Activated T-cell treated with anti-CD3 and anti-CD28 coated beads for 48 hours (primary cell): ENCODE measurements at places on chromosomes 5 and 9.

- no peak for DNase-seq
These were observed 845.9 kb downstream of the CDH9 start for GRCh38 chr5:26192486-26192885.

- DNase-seq: peak; percentile 69
These were observed 22.2 kb upstream of the JADE2 start for GRCh38 chr5:134503088-134503936.

DNA sequence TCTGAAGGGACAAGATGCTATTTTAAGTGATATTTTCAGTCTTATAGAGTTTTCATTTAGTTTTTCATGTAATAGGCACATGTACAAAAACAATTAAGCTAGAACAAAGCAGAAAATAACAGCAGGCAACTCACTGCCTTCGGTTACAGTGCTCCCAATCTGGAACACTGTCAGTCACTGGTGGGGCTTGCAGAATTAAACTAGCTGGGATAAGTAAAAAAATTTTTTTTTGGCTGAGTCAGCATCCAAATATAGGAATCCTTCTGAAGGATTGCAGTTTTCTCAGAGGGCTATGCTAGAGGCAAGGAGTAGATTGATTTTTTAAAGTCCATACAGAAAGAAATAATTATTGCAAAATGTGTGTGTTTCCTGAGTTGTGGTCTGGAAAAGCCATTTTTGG is 250.2 kb upstream of the RFX3 start:
- no peak for DNase-seq

GRCh38 chr9:38183994-38184568 is 115.1 kb upstream of the SHB start:
- DNase-seq: no peak

GRCh38 chr9:93225417-93225816 is 41.5 kb downstream of the WNK2 start:
- DNase-seq: no peak

DNA sequence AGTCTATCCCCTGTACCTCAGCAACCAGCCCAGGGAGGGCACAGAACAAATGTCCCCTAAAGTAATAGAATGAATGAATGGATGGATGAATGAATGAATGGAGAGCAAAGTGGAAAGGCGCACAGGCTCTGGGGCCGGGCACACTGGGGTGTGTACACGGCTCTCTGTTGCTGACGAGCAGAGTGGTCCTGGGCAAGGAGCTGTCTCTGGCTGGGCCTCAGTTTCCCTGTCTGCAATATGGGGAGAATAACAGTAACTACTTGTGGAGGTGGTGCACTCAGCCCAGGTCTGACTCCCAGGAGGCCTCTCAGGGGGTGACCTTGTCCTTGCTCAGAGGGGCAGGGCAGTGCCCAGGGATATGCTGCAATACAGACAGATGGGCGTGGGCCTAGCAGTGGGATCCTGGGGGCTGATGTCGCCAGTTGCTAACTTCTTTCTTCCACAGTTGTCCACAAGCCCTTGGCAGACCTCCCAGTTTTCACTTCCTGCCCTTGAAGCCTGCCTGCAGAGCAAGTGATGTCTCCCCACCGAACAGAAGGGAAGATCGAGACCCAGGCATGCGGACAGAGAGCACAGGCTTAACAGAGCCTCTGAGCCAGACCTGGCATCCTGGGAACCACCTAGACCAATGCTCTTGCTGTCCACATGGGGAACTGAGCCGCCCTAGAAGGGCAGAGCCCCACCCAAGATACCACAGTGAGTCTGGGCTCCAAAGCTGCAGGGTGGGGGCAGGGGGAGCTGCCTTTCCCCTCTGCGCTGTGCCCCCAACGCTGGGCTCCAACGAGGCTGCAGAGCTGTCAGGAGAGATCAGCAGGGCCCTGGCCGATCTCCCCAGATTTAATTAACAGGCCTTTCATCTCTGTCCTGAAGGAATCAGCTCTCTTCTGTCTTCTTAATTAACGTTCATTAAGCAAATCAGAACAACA is 13.6 kb upstream of the LAMC3 start:
- DNase-seq: no peak

GRCh38 chr5:128062172-128062746 is 21.3 kb upstream of the SLC12A2 start:
- no peak for DNase-seq

- DNase-seq: no peak
These were observed 180.5 kb downstream of the CEMIP2 start for GRCh38 chr9:71587576-71588362.

DNA sequence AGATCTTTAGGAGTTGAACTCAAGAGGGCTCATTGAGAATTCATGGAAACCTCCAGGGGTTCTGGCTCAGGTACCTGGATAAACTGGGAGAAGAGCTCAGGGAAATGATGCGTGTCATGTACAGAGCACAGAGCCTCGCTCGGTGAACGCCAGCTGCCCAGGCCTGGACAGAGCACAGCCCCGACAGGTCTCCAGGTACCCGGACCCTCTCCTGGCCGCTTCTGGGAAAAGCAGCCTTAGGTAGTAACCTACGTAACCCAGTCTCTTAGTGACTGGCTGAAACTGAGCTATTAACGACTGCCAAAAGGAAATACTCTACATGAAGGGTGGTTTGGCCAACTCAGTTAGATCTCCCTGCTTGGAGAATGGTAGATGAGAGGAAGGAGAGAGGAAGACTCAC is 157.4 kb downstream of the TTLL11 start:
- no peak for DNase-seq

GRCh38 chr9:132169672-132170392 is 8.0 kb downstream of the NTNG2 start:
- DNase-seq: peak; percentile 54

DNA sequence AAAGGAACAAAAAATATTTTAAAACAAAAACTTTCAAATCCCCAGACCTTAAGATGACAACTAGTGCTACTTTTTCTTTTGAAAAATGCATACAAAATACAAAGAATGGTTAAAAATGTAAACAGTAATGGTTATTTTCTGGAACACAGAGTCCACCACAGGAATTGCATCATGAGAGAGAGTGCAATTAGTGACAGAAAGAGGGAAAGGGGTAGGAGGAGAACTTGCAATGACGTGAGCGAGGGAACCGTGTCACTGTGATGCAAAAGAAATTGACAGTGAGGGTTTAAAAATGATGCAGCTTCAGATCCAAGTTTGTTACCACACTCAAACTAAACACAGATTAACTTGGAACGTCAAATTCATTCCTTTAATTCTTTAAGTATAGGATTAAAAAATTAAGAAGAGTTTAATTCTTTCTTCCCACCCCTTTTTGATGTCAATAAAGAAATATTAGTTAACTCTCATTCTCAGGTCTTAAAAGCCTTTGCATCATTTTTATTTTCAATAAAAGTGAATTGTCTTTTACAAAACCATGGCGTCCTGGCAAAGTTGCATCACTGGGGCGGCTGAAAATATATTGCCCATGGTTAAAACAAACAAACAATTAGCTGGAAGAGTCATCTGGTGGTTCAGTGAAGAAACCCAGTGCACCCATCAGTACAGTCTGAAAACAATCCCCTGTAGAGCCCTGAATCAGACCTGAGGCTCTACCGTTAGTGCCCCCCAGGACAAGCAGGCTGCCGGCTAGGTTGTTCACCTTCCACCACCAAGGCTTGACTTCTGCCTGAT is 39.5 kb downstream of the MACROH2A1 start:
- DNase-seq: no peak

DNA sequence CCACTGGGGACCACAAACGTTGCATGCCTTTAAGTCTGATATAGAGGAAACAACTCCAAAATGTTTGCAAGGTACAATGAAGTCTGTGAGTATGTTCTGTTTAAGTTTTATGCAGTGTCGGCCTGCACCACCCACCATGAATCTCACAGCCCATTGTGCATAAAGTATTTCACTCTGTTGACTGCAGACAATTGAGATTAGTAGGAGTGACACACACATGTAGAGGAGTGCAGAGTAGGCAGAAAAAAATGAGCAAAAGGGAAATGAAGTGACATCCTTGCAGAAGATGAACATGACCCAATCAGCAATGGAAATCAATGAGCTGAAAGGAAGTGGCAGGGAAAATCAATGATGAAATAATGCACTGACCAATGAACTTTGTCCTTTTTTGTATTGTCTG is 315.6 kb upstream of the PTPRD start:
- no peak for DNase-seq

DNA sequence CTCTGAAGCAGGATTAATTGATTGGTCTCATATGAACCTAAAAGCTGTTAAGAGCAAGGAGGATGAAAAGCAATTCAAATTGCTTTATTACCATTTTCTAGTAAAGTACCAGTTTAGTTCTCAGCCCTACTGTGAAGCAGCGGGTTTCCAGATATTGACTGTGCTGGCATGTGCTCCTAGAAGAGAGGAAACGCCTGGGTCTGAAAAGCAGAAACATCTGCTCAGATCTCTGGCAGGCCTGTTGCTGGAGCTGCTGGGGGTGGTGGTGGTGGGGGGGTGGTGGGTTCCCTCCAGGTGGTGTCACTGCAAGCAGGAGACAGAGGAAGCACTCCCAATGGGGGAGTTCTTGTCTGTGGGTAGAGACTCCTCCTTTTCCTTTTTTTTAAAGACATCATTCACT is 105.5 kb upstream of the ZNF462 start:
- DNase-seq: no peak

- no peak for DNase-seq
These were observed 132.5 kb downstream of the MVB12B start for GRCh38 chr9:126459126-126459525.

- no peak for DNase-seq
These were observed 507.2 kb upstream of the MPDZ start for GRCh38 chr9:13786711-13787110.

- DNase-seq: no peak
These were observed 184.8 kb upstream of the RASEF start for GRCh38 chr9:83247732-83248131.

GRCh38 chr5:80181618-80182211 is 74.1 kb downstream of the SERINC5 start:
- DNase-seq: no peak

GRCh38 chr5:18010053-18010452 is 375.8 kb downstream of the TAF11L14 start:
- no peak for DNase-seq

DNA sequence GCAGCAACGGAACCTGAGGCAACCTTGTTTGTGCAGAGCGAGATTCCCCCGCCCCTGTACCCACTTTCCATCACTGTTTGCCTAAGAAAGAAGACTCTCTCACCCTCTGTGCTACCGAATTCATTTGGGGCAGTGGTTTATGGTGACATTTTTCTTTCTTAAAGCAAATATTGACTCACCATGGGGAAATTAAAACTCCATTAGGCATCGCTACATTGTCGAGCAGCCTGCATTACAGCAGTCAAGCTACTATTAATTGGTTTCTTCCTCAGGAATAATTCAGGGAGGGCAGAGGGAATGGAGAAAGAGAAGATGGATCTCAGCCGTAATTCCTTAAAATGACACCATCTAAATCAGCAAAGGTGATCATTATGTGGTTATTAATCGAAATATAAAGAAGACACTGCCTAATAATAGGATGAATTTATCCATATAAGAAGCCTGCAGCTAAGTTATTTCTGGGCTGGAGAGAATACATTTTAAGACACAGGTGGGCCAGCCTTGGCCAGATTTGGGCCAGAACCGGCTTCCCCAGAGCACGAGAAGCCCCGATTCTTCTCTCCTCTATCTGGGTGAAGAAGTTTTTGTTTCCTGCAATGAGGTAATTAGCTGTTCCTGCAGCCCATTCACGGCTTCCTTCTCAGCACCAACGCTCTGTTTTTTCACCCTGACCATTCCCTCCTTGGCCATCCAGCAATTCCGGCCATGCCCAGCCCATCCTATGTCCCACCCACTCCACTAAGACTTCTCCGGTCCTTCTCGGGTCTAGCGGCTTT is 16.8 kb downstream of the CFAP77 start:
- no peak for DNase-seq

DNA sequence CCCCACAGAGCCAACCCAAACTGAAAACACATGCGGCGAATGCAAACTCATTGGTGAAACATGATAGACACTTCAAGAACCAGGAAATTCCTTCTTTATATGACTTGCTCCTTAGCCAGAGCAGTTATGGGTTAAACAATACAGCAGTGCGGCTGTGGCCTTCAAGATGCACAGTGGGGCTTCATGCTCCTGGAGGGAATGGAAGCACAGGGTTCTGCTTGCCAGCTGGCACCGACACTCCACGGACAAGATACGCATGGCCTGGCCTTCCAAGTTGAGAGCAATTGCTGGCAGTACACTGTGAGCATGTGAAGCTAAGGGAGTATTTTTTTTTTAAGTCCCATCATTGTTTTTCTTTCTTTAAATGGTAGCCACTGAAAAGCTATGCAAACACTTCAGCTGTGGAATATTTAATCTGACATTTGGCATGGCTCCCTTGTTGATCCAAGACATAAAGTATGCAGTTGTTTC is 451.6 kb upstream of the CD180 start:
- no peak for DNase-seq

DNA sequence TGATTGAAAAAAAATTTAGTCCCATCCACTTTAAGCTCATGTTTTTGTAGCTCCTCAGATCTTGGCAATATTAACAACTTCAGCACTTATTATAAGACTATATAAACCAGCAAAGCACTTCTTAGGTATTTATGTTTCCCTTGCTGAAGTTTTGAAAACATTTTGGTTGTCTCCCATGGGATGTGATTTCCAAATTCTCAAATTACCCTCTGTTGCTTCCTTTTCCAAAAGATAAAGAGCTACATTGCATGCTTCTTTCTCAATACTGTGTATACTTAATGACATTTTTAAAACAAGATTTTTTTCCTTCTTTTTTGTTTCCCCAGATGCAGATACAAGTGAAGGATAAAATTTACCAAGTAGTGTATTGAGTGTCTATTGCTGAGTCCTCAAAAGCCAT is 567.1 kb downstream of the CSNK1G3 start:
- no peak for DNase-seq

DNA sequence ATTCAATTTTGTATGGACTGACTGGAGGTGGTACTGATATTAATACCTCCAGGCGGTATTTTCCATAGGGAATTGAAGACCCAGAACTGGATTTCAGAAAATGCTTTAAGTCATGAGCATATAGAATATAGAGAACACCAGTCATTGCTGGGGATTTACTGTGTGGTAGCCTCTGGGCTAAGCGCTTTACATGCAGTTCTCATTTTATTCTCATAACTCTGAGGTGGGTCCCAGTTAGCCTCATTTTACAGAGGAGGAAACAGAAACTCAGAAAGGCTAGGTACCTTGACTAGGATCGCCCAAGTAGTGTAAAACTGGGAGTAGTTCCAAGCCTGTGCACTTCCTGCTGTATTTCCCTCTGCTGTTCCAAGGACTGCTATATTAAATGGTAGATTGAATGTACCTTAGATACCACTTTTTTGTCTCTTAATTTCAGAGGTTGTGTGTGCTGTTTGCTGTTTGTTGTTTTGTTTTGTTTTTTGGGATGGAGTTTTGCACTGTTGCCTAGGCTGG is 13.8 kb downstream of the SLC44A1 start:
- no peak for DNase-seq

GRCh38 chr5:132850066-132850465 is 16.2 kb downstream of the GDF9 start:
- DNase-seq: no peak

DNA sequence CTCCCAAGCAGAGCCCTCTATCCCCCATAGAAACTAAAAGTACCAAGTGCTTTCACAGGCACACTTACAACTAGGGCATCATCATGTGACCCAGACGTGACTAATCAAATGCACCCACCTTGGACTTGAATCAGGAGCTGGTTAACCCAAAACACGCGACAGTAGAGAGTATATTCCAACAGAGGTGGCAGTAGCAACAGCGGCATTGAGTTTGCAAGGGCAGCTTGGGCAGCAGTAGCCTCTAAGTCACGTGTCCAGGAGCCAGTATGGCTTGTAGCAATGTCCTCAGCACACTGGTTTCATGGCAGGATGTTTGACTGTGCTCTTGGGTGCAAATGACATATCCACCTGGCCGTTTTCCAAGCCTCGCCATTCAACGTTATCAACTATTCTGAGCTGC is 73.4 kb upstream of the DNAH5 start:
- no peak for DNase-seq
